ENCODE measurements at places on chromosomes 1 and 21.

- DNase-seq: no peak
Observed at GRCh38 chr21:42597487-42598158, 55.8 kb upstream of the PDE9A start.

DNA sequence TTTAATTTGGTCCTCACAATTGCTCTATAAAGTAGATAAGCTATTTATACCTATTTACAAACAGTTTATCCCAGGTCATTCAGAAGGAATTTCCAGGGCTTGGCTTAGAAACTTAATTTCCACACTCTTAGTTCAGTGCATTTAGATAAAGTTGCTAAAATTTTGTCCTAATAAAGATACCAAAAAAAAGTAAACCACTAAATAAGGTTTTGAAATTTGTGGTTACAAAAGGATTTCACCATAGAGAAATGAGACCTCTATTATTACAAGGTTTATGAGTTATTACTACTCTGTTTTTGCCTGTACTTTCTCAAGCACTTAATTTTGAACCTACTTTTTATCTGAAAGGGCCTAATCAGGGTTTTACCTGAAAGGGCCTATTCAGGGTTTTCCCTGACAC is 22.4 kb downstream of the PTPN22 start:
- no peak for DNase-seq

DNA sequence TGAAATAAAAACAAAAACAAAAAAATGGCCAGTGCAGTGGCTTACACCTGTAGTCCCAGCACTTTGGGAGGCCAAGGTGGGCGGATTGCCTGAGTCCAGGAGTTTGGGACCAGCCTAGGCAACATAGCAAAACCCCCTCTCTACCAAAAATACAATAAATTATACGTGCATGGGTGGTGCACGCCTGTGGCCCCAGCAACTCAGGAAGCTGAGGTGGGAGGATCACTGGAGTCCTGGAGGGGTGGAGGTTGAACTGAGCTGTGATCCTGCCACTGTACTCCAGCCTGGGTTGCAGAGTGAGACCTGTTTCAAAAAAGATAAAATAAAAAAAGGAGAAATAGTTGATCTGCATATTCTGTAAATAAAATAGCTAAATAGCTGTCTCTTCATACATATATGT is 41.2 kb downstream of the HS2ST1 start:
- DNase-seq: no peak

- no peak for DNase-seq
Observed at GRCh38 chr1:68143633-68144032, 88.7 kb downstream of the WLS start.

DNA sequence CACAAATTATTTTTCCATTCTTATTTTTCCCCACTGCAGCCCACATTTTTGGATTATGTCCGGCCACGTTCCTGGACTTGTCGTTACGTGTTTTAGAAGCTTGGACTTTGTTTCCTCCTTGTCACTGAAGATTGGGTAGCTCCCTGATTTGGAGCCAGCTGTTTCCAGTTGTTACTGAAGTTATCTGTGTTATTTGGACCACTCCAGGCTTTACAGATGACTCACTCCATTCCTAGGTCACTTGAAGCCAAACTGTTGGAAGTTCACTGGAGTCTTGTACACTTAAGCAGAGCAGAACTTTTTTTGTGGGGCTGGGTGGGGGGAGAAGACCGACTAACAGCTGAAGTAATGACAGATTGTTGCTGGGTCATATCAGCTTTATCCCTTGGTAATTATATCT is 12.2 kb upstream of the AXDND1 start:
- DNase-seq: no peak
